ENCODE measurements at places on chromosomes 7 and 10. TPM values are rescaled to one million over a fixed set of nuclear protein-coding genes. Genes with fewer than 3 reads are reported as not detected.

The SLC39A12 gene
- total RNA-seq: not detected

The PAPOLB gene
- total RNA-seq: 0.05 TPM

The SH2D4B gene
- total RNA-seq: not detected

The ANKRD1 gene
- 1,733 TPM for total RNA-seq

The PON3 gene
- 0.56 TPM for total RNA-seq

The UPK3B gene
- 0.22 TPM for total RNA-seq

The C10orf105 gene
- total RNA-seq: 0.05 TPM

The WNT16 gene
- not detected for total RNA-seq
